ENCODE measurements at places on chromosomes 13 and 19.
A peak's percentile ranks its signal among the peaks of the same experiment; 100 is the strongest.

DNA sequence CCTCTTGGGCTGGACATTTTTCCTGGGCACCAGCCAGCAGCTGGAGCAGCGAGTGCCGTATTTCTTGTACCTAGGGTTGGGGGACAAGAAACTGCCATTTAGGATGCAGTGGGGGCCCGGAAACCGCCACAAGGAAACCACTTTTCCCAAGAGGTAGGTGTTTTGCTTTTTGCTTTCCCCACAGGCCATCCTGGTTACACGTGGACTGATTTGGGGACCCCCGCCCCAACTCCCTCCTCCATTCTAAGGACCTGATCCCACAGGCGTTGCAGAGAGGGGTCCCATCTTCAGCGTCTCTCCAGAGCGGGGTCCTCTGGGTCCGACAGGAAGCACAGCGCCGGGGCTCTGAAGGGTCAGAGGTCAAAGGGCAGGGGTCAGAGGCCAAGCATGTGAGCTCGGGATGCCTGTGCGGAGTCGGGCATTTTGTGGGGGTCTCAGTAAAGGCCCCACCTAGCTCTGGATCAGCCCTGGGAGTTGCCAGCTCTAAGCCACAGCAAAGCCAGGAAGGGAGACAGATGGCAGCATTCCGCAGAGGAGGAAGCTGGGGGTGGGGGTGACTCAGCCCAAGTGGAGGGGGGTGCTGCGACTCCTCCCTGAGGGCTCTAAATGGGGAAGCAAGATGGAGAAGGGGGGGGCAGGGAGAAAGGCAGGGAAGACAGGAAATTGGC lies 4.3 kb downstream of the ZGLP1 start:
- peak; percentile 58 for DNase-seq

- DNase-seq = no peak
These were observed 152.2 kb upstream of the PRR20A start for GRCh38 chr13:56988543-56988942.

GRCh38 chr19:3788996-3789778 lies 3.0 kb upstream of the MATK start:
- peak; percentile 57 for DNase-seq

DNA sequence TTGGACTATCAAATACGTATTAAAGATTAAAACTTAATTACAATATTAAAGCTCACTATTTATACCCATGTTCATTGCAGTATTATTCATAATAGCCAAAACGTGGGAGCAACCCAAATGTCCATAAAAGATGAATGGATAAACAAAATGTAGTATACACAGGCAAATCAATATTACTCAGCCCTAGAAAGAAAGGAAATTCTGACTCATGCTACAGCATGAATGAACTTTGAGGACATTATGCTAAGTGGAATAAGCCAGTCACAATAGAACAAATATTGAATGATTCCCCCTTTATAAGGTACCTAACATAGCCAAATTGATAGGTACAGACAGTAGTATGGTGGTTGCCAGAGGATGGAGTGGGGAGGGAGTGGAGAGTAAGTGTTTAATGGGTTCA lies 457.3 kb downstream of the FGF14 start:
- no peak for DNase-seq

- peak; percentile 18 for DNase-seq
These were observed 87.0 kb upstream of the TM9SF2 start for GRCh38 chr13:99414048-99414995.

GRCh38 chr13:28718543-28719226 lies at the start of gene SLC46A3:
Gene SLC46A3 (minus strand): TSS chr13:28718970. CDS start chr13:28717998, 972 bp downstream.
- DNase-seq = peak; percentile 100

GRCh38 chr13:103931885-103932284 lies 865.7 kb upstream of the SLC10A2 start:
- no peak for DNase-seq

DNA sequence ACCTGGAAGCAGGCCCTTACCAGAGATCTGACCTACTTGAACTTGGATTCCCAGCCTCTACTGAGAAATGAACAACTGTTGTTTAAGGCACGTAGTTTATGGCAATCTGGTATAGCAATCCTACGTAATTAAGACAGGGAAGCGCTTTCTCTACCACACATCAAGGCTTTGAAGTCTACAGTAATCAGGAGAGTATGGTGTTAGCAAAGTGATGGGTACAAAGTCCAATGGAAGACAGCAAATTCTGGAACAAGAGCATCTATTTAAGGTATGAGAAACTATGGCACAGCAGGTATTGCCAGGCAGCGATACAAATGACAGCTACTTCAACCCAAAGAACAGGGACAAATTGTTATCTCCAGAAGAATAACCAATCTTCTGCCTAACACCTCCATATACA lies 3.1 kb downstream of the ZNF563 start:
- DNase-seq = no peak

- DNase-seq = no peak
These were observed 50.5 kb downstream of the STARD13 start for GRCh38 chr13:33235078-33235477.

DNA sequence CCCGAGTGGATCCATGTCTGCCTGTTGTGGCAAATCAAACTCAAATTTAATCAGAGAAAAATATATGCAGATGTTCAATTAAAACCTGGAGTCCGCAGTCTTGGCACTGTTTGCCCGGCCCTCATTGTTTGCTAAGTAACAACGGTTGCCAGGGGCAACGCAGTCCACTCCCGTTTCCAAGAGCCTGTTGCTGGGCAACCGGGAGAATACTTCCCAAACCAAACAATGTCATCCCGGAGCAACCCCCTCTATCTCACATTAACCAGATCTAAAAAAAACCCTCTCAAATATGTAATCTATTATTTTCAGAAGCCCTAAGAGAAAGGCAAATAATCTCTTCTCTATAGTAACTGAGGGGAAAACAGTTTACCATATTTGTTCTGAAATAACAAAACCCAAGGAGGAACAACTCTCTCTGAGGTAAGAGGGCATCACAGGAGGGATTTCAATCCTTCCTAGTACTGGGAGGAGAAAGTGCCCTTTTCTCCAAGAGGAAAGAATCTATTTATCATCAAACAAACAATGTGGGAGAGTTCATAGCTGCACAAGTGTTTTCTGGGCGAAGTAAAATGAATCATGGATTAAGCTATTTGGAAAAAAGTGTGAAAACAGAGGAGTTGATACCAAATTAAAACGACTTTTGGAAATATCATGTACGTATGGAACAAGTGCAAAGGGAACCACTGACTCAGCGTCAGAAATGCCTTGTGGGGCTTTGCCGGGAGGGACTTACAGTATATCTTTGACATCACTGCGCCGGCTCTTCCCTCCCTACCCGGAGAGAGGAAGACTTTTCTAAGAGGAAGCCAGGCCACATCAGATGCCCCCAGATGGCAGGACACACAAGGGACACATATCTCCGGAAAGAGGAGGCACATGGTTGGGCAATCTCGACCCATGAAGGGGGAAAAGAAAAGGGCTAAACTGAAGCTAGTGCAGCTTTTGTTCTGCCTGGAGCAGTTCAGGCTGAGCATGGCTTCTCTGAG lies 43.3 kb downstream of the RFX2 start:
- peak; percentile 80 for DNase-seq

DNA sequence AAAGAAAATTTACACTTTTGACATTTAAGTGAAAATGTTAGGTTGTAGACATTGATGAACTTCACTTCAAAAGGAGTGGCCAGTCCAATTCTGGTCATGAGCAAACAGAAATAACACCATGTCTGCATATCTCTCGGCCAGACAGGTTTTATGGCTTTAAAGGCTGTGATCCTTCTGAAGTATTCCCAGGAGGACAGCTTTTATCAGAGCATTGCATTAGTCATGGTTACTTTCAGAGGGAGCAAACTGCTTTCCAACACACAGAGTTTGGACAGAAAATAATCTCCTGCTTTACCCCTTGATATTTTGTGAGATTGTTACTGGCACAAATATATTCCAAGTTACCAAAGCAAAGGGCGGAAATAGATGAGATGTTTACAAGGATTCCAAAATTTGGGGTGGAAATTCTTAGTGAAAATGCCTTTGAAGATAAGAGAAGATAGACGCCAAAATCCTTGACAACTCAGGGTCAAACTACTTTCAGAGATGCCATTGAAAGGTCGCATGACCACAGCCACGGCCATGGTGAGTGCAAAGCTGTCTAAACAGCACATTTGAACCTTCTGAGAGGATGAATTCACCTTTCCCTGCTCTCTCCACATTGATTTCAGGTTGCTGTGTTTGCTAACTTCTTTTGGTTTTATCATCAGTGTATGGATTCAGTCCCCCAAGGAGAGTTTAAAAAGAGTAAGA lies 584.5 kb upstream of the SGCG start:
- no peak for DNase-seq

- DNase-seq = no peak
These were observed 34.6 kb downstream of the COL4A2 start for GRCh38 chr13:110341445-110342244.

DNA sequence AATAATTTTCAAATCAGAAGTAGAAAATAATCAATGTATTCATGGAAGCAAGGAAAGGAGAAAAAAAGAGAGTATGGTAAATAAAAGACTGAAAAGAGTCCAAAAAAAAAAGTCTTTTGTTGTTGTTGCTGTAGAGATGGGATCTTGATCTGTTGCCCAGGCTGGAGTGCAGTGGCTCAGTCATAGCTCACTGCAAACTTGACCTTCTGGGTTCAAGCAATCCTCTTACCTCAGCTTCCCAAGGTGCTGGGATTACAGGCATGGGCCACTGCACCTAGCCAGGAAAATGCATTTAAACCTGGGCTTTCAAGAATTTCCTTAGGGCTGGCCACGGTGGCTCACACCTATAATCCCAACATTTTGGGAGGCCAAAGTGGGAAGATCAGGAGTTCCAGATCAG lies 7.0 kb upstream of the MAP3K10 start:
- no peak for DNase-seq

GRCh38 chr13:106143392-106143791 lies 392.1 kb downstream of the EFNB2 start:
- no peak for DNase-seq

DNA sequence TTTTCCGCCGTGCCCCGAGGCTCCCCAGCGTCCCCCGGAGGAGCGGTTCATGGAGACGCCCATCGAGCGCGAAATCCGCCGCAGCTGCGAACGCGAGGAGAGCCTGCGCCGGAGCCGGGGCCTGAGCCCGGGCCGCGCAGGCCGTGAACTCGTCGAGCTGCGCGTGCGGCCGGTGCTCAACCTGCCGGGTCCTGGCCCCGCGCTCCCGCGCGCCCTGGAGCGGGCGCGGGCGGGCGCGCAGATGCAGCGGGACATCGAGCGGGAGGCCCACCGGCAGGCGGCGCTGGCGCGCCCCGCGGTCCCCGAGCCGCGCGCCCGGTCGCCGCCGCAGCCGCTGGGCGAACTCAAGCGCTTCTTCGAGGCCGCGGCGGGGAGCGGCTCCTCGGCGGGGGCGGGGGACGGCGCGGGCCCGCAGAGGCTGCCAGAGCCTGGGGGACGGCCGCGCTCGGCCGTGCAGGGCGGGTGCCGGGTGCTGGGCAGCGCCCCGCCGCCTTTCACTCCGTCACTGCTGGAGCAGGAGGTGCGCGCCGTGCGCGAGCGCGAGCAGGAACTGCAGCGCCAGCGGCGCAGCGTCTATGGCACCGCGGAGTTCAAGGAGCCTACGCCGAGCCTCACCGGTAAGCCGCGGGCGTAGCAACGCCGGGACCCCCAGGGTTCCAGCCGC lies 807 bp downstream of the MISP3 start:
- DNase-seq = peak; percentile 63

- DNase-seq = no peak
These were observed 135.6 kb downstream of the SLC7A1 start for GRCh38 chr13:29459813-29460355.

GRCh38 chr13:91576590-91576989 lies 178.2 kb downstream of the GPC5 start:
- no peak for DNase-seq

DNA sequence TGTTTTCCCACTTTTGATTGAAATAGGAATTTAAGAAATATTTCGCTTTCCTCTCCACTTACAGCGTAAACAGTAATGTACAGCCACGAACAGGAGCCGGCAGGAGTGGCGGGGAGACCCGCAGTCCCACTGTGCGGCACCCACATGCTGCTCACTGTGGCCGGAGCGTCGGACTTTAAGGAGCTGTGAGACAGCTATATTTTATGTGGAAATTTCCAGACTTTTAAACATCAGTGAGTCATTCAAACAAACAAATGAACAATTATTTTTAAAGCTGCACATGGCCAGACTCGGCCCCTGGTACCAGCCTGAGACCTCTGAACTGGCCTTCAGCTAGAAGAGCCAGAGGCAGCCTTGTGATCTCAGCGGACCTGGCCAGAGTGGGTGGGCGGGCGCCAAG lies 52.5 kb downstream of the CRYL1 start:
- no peak for DNase-seq

DNA sequence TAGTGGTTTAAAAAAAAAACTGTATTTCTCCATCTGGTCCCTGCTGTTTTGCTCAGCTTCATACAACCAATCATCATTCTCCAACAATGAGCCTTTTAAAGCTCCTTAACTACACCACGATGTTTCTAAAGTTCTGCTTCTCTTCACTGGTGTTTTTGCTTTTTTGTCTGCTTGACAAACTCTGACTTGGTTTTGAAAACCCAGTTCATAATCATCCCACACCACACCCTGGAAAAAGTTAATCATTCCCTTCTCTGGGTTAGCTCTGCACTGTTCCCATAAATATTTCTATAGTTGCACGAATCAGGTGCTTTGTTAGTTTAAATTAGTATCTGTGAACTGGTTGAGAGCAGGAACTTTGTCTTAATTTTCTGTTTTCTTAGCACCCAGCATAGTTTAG lies 217.1 kb downstream of the ENOX1 start:
- no peak for DNase-seq

- DNase-seq = no peak
These were observed 381.1 kb downstream of the LIG4 start for GRCh38 chr13:107834281-107834680.

- DNase-seq = no peak
These were observed 126.7 kb downstream of the MAB21L1 start for GRCh38 chr13:35349673-35350278.
